Transverse colon (tissue), 4 donors: ENCODE measurements at places on chromosomes 6 and 20. TPM values are rescaled to one million over a fixed set of nuclear protein-coding genes. Genes with fewer than 3 reads are reported as not detected.
A peak's percentile ranks its signal among the peaks of the same experiment; 100 is the strongest.

DNA sequence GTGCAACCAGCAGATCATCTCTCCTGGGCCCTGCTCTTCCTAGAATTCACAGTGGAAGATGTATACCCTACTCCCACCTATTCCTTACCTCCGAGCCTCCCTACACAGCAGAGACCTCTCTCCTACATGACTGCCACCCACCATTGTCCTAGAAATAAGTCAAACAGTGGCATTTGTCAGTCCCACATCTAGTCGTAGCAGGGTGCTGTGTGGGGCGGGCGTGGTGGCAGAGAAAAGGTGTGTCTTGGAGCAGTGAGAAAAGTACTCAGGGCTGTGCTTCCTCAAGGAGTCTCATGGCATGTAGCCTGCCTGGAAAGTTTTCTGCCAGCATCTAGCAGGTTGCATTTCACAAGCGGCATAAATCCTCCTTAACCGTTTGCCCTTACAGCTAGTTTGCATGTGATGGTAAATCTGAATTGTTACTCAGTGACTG is 59.4 kb upstream of the PTGIS start:
- H3K4me1 ChIP-seq = peaks cover 3% of the 10 kb centered on the region
- no peaks in the 10 kb centered on the region for H3K27me3 ChIP-seq
- H3K27ac ChIP-seq = no peak overlapping the region

- no peaks in the 10 kb centered on the region for H3K4me1 ChIP-seq
- no peak overlapping the region for H3K27ac ChIP-seq
- no peaks in the 10 kb centered on the region for H3K36me3 ChIP-seq
- H3K27me3 ChIP-seq = no peaks in the 10 kb centered on the region
These were observed 471.8 kb upstream of the AGPAT4 start for GRCh38 chr6:161745594-161746141.

GRCh38 chr6:43020847-43021246 is 576 bp upstream of the RRP36 start:
- no peak for DNase-seq
- peak overlapping the region; percentile 94 for H3K27ac ChIP-seq
- H3K27me3 ChIP-seq = no peaks in the 10 kb centered on the region
- peak overlapping the region; percentile 97 for H3K4me3 ChIP-seq
- peaks cover 32% of the 10 kb centered on the region for H3K4me1 ChIP-seq
- H3K36me3 ChIP-seq = no peaks in the 10 kb centered on the region

RAET1L gene
- not detected for total RNA-seq

GRCh38 chr20:39233755-39234154 is 271.6 kb downstream of the DHX35 start:
- no peaks in the 10 kb centered on the region for H3K36me3 ChIP-seq
- H3K27me3 ChIP-seq = no peaks in the 10 kb centered on the region
- no peak overlapping the region for H3K4me3 ChIP-seq
- H3K27ac ChIP-seq = no peak overlapping the region
- no peaks in the 10 kb centered on the region for H3K4me1 ChIP-seq
- DNase-seq = no peak

- H3K27me3 ChIP-seq = no peaks in the 10 kb centered on the region
- H3K27ac ChIP-seq = peak overlapping the region; percentile 94
- no peaks in the 10 kb centered on the region for H3K36me3 ChIP-seq
- H3K4me1 ChIP-seq = peaks cover 34% of the 10 kb centered on the region
- peak overlapping the region; percentile 92 for H3K4me3 ChIP-seq
These were observed 712 bp downstream of the DEK start for GRCh38 chr6:18263418-18264218.
